Stimulated activated CD4-positive, alpha-beta T cell treated with anti-CD3 and anti-CD28 coated beads, Interleukin-12 subunit alpha, Interleukin-12 subunit beta, amount 100 ng/mL, for 24 hours (primary cell): ENCODE measurements at places on chromosomes 7 and 10.
A peak's percentile ranks its signal among the peaks of the same experiment; 100 is the strongest.

DNA sequence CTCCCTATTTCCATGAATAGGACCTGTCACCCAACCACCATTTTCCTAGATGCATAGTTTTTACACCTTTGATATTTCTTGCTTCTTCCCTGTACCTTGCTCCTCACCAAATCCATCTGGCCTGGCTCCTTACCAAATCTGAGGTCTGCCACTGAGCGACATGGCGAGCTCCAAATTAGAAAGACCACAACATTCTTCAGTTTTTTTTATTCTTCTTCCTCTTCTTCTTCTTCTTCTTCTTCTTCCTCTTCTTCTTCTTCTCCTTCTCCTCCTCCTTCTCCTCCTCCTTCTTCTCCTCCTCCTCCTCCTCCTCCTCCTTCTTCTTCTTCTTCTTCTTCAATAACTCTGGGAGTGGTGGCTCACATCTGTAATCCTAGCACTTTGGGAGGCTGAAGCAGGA lies 7.1 kb downstream of the CPED1 start:
- no peak for DNase-seq

GRCh38 chr10:94183666-94184264 lies 179.0 kb downstream of the NOC3L start:
- DNase-seq = peak; percentile 1

GRCh38 chr10:64635906-64636305 lies 1114.7 kb downstream of the REEP3 start:
- no peak for DNase-seq

DNA sequence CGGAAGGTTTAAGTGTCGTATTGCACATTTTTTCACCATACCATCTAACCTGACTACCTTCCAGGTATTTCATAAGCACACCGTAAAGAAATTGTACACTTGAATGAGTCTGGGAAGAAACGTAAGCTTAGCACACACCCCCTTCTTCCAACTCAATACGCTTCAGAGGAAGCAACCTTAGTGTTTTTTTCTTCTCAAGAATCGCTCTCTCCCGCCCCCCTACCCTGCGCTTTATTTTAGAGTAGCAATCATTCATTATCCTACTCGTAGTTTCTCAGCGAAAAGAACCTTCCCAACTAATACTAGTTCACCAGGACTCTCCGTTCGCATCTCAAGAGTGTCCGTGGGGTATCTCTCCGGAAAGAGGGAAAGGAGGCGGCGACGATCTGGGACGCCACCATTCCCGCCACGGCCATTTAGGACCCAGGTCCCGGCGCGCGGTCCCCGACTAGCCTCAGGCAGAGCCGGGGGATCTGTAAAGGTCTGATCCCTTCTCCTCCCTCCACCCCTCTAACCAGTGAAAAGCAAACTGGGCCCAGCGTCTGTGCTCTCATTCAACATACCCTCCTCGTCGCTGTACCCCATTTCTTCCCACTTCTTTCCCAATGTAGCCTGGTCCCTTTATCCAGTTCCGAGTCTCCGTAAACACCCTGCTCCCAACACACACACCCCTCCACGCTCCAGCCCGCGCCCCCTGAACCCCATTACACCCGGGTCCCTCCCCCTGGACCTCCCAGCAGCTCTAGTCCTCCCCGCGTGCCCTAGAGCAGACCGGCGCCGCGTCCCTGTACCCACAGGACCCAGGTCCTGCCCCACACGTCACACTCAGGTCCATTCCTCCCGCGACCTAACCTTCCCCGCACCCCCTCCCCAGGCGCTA lies 16.0 kb downstream of the MYOZ1 start:
- DNase-seq = no peak

- DNase-seq = no peak
Measured at GRCh38 chr7:52917982-52918578, 117.4 kb upstream of the POM121L12 start.
